ENCODE measurements at places on chromosomes 16 and 17. TPM values are rescaled to one million over a fixed set of nuclear protein-coding genes. Genes with fewer than 3 reads are reported as not detected.

GRCh38 chr17:58605470-58605869 is 86.4 kb downstream of the TEX14 start:
- no peaks in the 10 kb centered on the region for H3K36me3 ChIP-seq
- H3K4me1 ChIP-seq, result no peaks in the 10 kb centered on the region
- DNase-seq, result no peak
- no peak overlapping the region for H3K27ac ChIP-seq

DNA sequence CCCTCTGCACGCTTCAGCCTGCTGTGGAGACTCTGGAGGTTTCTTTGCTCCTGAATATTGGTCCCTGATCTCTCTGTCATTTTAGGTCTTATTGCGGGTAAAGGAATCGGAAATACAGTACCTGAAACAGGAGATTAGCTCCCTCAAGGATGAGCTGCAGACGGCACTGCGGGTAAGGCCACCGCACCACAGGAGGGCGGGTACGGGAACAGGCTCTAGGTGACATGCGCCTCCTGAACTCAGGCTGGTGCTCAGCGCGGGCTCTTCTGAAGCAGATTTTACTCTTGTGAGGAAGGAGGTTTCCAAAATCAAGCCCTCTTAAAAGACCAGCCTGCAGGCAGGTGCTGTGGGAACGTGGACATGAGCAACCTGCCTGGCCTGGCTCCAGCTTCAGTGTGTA is 29.8 kb downstream of the PLD6 start:
- no peak for DNase-seq
- peaks cover 67% of the 10 kb centered on the region for H3K36me3 ChIP-seq
- H3K4me3 ChIP-seq, result no peak overlapping the region
- no peak overlapping the region for H3K27ac ChIP-seq
- peaks cover 1% of the 10 kb centered on the region for H3K4me1 ChIP-seq

- no peak overlapping the region for H3K4me3 ChIP-seq
- H3K36me3 ChIP-seq, result peaks cover 16% of the 10 kb centered on the region
- no peaks in the 10 kb centered on the region for H3K27me3 ChIP-seq
- no peak overlapping the region for H3K27ac ChIP-seq
- no peak for DNase-seq
- peaks cover 48% of the 10 kb centered on the region for H3K4me1 ChIP-seq
Measured at GRCh38 chr17:80964859-80965580, 26.6 kb upstream of the CHMP6 start.

GRCh38 chr16:65153365-65154105 is 31.7 kb upstream of the CDH11 start:
- H3K4me1 ChIP-seq, result no peaks in the 10 kb centered on the region
- H3K36me3 ChIP-seq, result no peaks in the 10 kb centered on the region
- no peak for DNase-seq
- H3K4me3 ChIP-seq, result no peak overlapping the region
- H3K27ac ChIP-seq, result no peak overlapping the region
- H3K27me3 ChIP-seq, result no peaks in the 10 kb centered on the region

- H3K4me1 ChIP-seq, result no peaks in the 10 kb centered on the region
- H3K27ac ChIP-seq, result no peak overlapping the region
- no peak overlapping the region for H3K4me3 ChIP-seq
- H3K36me3 ChIP-seq, result no peaks in the 10 kb centered on the region
- no peaks in the 10 kb centered on the region for H3K27me3 ChIP-seq
Measured at GRCh38 chr16:24253192-24253591, 2.9 kb upstream of the CACNG3 start.

- H3K4me1 ChIP-seq, result peaks cover 6% of the 10 kb centered on the region
- H3K4me3 ChIP-seq, result no peak overlapping the region
- no peaks in the 10 kb centered on the region for H3K27me3 ChIP-seq
- no peaks in the 10 kb centered on the region for H3K36me3 ChIP-seq
Measured at GRCh38 chr17:2937331-2938003, 125.9 kb downstream of the OR1D5 start.

GRCh38 chr17:55540414-55541091 is 29.3 kb upstream of the SMIM36 start:
- H3K27ac ChIP-seq, result no peak overlapping the region
- no peaks in the 10 kb centered on the region for H3K36me3 ChIP-seq
- no peaks in the 10 kb centered on the region for H3K27me3 ChIP-seq
- H3K4me1 ChIP-seq, result no peaks in the 10 kb centered on the region

DNA sequence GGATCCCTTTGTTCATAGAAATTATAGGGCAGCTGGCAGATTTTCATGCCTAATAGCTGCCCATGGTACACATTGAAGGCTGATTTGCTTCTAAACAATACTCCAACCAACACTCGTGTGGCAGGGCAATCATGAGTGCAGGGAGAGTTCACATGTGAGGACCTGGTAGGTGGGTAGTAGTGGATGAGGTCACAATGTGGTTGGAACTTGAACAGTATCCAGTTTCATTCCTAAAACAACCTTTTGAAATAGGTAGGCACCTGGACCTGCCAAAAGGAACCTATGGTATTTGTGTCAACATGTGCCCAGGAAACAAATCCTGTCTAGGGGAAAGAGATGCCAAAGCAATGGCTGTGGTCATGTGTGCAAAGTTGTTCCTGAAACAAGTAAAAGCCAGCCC is 32.8 kb downstream of the CCL4 start:
- no peaks in the 10 kb centered on the region for H3K4me1 ChIP-seq
- no peak for DNase-seq
- no peaks in the 10 kb centered on the region for H3K36me3 ChIP-seq
- H3K27ac ChIP-seq, result no peak overlapping the region

- peaks cover 10% of the 10 kb centered on the region for H3K4me1 ChIP-seq
- DNase-seq, result no peak
- H3K4me3 ChIP-seq, result no peak overlapping the region
- peak overlapping the region; percentile 87 for H3K27ac ChIP-seq
Measured at GRCh38 chr17:5585836-5586521, 1.7 kb upstream of the NLRP1 start.

GRCh38 chr17:72977771-72978417 is 114.6 kb downstream of the SLC39A11 start:
- no peaks in the 10 kb centered on the region for H3K27me3 ChIP-seq
- peak overlapping the region; percentile 67 for H3K27ac ChIP-seq
- no peak for DNase-seq

DNA sequence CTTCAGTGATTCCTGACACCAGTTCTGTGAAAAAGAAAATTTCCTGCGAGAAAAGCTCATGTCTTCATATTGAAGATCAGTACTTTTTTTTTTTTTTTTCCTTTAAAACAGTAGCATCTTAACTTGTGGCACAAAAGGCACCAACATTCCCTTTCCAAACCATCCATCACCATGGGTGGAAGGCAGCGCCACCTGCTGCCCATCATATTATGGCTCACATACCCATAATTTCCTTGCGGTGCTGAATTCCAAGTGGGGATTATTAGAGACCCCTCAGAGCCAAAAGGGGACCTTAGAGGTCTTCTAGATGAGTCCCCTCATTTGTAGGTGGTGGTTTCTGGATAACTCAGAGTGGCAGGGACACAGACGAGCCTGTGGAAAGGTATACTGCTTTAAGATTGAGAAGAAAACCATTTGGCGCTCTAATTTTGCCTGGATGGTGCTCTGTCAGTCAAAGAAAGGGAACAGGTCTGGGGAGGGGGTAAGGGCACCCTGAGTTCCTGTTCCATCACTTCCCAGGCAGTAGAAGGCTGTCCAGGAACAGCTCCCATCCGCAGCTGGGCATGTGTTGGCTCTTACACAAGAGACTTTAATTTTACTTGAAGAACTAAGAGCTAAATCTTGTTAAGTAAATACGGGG is 7.9 kb upstream of the SOST start:
- H3K36me3 ChIP-seq, result peaks cover 30% of the 10 kb centered on the region
- no peak for DNase-seq
- H3K27ac ChIP-seq, result peak overlapping the region; percentile 53
- peaks cover 3% of the 10 kb centered on the region for H3K4me1 ChIP-seq
- H3K27me3 ChIP-seq, result no peaks in the 10 kb centered on the region

DNA sequence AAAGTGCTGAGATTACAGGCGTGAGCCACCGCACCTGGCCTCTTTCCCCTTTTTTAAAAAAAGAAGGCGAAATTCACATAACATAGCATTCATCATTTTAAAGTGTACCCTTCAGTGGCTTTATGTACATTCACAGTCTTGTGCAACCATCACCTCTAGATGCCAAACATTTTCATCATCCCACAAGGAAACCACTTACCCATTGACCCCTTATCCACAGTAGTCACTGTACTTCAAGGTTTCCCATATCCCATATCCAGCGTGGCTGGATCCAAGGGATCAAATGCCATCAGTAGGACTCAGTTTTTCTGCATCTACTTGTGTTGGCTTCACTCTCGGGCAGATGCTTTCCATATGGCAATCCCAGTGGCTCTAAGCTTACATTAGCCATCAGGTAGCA is 50.3 kb downstream of the BMERB1 start:
- H3K27ac ChIP-seq, result no peak overlapping the region
- H3K4me3 ChIP-seq, result no peak overlapping the region
- no peaks in the 10 kb centered on the region for H3K36me3 ChIP-seq
- no peak for DNase-seq

DNA sequence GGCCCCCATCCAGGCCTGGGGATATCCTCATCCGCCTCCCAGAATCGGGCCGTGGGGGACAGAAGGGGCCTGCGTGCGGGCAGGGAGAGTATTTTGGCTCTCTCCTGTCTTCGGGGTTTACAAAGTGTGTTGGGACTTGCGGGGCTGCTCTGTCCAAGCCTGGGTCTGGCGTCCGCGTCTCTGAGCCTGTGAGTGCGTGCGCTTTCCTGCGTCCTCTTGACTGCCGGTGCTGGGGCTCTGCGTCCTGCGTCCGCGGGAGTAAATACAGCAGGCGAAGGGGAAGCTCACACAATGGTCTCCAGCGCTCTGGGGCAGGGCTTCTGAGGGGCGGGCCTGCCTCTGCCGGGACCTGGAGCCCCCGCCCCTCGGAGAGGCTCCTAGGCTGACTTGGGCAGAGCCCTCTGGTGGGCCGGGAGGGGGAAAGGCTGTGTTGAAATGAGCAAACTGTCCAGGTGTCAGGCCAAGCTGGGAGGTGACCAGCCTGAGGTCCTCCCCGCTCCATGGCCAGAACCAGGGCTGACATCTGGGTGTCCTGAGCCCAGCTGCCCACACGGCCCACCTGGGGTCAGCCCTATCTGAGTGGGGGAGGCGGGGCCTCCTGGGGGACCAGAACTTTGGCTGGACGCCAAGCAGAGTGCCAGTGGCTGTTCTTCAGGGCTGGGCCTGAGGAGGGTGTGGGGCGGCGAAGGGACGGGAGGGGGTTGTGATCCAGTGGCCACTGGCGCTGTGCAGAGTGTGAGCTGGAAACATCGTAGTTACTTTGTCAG is 233.6 kb downstream of the SEC14L1 start:
- peaks cover 73% of the 10 kb centered on the region for H3K4me1 ChIP-seq
- peak overlapping the region; percentile 91 for H3K4me3 ChIP-seq
- H3K27me3 ChIP-seq, result no peaks in the 10 kb centered on the region
- peak overlapping the region; percentile 94 for H3K27ac ChIP-seq

GRCh38 chr17:74453665-74454196 is 12.7 kb upstream of the CD300A start:
- H3K4me3 ChIP-seq, result peak overlapping the region; percentile 75
- peak overlapping the region; percentile 96 for H3K27ac ChIP-seq

DNA sequence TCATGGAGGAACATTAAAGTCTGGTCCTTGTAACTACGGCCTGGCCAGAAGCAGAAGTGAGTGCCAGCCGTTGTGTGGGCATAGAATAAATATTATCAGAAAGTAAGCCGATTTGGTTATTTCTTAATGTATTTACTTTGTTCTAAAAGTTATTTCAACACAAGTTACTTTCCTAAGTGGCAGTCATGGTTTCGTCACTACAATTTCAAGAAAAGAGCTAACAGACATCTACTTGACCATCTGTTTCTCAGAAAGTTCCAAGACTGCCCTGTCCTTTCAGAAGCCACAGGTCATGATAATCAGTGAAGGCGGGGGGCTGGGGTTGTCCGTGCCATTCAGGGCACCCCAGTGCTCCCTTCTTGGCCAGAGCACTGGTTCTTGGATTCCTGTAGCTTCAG is 14.9 kb upstream of the FASN start:
- H3K4me1 ChIP-seq, result no peaks in the 10 kb centered on the region
- DNase-seq, result no peak
- no peak overlapping the region for H3K4me3 ChIP-seq
- H3K27me3 ChIP-seq, result no peaks in the 10 kb centered on the region

Gene MPV17L
- 8.2 TPM for total RNA-seq

Gene ATXN7L3
- total RNA-seq, result 46.5 TPM

Gene EPN2
- total RNA-seq, result 28.7 TPM

Gene FGF11
- not detected for total RNA-seq

Gene NOXO1
- total RNA-seq, result not detected

Measured in thoracic aorta (tissue), 2 donors.